Activated naive CD4-positive, alpha-beta T cell treated with anti-CD3 and anti-CD28 coated beads, Interleukin-2, amount 50 U/mL, for 16 hours (primary cell): ENCODE measurements at places on chromosomes 13 and 19.

DNA sequence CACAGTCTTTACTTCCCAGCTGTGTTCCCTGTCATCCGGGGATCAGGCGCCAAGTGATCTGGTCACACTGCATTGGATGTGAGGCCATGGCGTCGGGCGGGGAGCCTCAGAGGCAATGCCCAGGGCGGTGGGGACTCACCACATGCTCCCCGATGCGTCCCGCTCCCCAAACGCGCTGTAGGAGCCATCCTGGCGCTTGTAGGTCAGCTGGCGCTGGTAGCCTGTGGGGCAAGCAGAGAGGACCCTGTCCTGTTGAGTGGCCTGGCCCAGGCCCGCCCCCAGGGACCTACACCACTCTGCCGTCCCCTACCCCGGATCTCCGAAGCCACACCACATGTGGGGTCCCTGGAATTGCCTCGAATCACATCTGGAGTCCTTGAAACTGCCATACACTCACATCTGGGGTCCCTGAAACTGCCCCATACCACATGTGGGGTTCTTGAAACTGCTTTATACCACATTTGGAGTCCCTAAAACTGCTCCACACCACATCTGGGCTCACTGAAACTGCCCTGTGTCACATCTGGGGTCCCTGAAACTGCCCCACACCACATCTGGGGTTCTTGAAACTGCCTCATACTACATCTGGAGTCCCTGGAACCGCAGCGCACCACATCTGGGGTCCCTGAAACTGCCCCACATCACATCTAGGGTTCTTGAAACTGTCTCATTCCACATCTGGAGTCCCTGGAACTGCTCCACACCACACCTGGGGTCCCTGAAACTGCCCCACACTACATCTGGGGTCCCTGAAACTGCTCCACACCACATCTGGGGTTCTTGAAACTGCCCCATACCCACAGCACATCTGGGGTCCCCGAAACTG, 33.2 kb downstream of the F2RL3 start:
- no peak for DNase-seq

GRCh38 chr13:79686441-79686840, 205.5 kb downstream of the NDFIP2 start:
- DNase-seq: no peak

DNA sequence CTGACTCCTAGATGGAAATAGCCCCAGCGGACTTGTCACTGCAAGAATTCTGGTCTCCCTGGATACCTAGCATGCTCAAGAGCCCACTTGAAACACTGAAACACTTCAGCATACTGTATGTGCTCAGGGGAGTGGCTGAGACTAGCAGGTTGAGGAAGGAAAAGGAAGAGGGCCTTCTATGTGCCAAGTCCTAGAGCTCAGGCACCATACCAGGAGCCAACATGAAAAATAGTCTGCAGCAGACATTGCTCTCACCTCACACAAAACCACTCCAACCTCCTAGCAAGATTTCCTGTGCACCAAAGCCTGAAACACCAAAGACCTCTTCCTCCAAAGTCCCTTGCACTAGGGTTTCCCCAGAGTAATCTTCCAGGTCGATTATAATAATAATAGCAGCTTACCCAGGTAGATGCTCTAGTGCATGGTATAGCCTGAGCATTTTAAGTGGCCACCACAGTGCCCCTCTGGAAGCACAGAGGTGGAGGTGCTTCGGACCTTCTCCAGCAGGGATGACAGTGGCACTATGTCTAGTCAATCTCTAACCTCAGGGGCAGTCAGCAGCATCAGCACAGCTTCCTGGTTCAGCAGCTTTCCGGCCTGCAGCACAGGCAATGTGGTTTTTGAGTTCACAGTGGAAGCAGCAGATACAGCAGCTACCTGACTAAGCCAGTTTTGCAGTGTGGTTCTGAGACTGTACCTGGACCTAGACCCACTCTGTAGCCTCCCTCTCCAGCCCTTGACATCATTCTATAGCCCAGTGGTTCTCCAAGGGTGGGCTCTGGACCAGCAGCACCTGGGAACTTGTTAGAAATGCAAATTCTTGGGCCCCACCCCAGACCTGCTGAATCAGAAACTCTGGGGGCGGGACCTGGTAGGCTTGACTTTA, 45.6 kb upstream of the UBE2L5 start:
- DNase-seq: peak; percentile 46

GRCh38 chr19:58009666-58010301, 7.2 kb upstream of the ZNF606 start:
- peak; percentile 24 for DNase-seq

- no peak for DNase-seq
Measured at GRCh38 chr13:84962849-84963248, 836.4 kb downstream of the SLITRK6 start.

- no peak for DNase-seq
Measured at GRCh38 chr13:44402899-44403445, 29.3 kb downstream of the SERP2 start.

DNA sequence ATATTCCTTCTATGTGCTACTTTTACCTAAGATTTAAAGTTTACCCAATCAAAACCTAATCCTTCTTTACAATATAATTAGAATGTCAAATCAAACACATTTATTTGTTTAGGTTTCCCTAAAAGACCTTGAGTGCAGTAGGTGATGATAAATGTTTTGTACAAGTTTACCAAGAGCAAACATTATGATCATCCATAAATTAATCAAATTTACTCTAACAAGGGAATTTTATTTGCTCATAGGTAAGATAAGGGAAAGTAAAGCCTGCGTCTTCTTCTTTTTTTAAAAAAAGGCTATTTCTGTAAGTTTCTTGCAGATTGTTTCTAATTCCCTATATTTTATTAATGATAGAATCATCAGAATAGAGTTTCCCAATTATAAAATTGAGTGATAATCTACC, 48.0 kb upstream of the PCDH17 start:
- DNase-seq: no peak

DNA sequence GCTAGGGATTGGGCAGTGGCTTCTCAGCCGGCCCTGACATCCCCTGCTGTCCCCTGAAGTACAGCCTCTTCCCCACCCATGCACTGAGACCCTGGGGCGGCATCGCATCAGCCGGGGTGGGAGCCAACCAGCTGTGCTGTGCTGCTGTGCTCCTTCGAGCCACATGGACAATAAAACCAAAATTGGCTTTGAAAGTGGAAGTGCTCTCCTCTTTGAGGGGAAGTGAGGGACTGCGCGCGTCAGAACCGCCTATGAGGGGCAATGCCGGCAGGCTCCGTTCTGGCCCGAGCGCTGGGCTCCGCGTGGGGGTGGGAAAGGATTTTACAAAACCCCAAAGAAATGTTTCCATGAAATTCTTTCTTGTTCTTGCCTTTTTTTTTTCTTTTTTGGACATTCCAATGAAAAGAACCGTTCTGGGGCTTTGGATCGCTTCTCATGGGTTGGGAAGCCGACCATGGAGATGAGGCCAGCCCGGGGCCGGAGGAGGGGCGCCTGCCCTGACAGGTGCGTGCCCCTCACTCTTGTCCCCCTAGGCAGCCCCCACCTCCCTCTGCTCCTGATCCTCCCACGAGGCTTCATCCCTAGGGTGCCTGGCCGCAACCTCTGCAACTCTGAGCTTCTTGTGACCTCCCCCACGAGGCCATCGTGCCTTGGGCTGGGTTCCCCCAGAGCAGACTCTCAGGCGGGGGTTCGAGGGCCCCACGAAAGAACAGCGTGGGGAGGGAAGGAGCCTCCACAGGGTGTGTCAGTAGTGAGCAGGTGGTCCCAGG, 22.6 kb downstream of the KLHL26 start:
- DNase-seq: no peak

DNA sequence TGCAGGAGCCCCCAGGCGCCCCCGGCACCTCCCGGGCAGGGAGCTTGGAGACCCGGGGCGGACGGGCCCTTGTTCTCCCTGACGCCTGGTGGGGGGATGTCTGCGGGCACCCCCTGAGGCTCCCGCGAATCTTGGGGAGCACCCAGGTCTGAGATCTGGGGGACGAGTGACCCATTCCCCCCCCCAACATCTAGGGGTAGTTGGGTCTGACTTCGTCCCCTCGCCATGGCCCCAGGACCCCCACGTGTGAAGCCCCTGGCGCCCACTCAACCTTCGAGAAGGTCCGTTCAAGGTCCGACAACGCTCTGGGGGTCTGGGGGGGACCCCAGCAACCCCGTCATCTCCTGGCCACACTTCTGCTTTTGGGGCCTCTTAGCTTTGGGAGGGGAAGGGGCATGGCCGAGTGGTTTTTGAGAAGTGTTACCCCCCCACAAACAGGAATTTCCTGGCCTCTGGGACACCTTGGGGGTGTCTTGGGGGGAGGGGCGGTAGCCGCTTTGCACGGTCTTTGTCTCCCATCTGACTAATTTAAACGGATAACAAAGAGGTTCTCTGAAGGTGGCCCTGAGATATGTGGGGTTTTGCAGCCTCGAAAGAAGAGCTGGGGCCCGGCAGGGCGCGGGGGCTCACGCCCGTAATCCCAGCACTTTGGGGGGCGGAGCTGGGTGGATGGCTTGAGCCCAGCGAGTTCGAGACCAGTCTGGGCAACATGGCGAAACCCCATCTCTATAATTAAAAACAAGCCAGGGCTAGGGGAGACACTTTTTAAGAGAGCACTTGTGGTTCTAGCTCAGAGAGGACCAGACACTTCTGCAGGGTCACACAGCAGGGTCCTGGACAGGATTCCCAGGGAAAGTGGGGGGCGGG, 608 bp downstream of the CNN2 start:
- peak; percentile 41 for DNase-seq

- no peak for DNase-seq
Measured at GRCh38 chr19:2415281-2415972, 12.0 kb downstream of the TIMM13 start.

- no peak for DNase-seq
Measured at GRCh38 chr13:109243311-109243951, 543.0 kb downstream of the IRS2 start.

- DNase-seq: no peak
Measured at GRCh38 chr13:105448811-105449210, 1086.7 kb downstream of the EFNB2 start.

- DNase-seq: peak; percentile 53
Measured at GRCh38 chr19:2097203-2097885, 629 bp downstream of the IZUMO4 start.

- DNase-seq: no peak
Measured at GRCh38 chr19:38900743-38901190, 998 bp downstream of the NFKBIB start.

- no peak for DNase-seq
Measured at GRCh38 chr13:31631746-31632145, 107.6 kb upstream of the RXFP2 start.

DNA sequence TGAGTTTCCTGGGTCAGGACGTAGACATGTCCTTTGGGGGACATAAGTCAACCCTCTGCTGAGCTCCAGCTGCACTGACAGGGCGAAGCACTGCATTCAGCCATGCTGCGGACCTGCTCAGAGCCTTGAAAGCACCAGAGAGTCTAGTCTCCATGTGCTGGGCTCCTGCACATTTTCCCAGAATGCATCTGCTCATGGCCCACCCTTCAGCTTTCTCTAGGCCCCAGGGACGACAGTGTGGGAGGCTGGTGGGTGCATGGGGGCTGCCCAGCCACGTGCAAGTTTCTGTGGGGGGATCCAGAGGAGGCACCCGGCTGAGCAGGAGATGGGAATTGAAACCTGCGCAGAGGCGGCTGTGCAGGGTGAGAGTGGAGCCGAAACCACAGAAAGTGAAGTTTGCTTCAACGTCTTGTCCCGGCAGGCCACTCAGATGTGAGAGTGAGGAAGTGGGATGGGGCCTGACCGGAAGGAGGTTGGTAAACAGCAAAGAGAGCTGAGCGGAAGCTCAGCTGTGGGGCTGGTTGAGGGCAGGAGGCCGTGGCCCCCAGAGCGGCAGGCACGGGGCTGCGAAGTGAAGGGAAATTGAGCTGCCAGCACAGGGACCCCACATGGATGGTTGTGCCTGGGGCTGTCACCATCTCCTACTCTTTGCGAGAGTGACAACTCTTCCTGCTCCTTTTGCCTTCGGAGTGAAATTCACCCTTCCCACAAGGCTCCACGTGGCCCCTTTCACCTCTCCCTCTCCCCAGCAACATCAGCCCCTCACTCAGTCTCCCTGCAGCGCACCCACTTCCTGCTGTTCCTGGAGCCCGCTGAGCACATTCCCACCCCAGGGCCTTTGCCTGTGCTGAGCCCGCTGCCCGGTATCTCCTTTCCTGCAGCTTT, 11.8 kb downstream of the PGLS start:
- peak; percentile 21 for DNase-seq

GRCh38 chr19:4363571-4364304, 20.4 kb downstream of the MPND start:
- no peak for DNase-seq

DNA sequence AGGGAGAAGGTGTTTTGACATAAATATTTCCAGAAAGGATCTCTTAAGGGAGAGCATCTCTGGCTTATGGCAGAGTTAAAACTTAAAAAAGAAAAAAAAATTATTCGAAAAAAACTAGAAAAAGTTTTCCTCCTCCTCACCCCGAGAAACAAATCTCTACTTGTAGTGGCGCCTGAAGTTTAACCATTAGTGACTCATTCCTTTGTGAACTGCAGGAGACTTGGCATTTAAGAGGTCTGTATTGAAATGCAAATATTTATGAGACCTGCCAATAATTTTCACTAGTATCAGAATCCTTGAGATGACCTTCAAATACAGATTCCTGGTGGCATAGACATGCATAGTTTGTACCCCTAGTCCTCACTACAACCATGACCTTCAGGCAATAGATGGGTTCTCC, 64.9 kb upstream of the MED4 start:
- DNase-seq: no peak

DNA sequence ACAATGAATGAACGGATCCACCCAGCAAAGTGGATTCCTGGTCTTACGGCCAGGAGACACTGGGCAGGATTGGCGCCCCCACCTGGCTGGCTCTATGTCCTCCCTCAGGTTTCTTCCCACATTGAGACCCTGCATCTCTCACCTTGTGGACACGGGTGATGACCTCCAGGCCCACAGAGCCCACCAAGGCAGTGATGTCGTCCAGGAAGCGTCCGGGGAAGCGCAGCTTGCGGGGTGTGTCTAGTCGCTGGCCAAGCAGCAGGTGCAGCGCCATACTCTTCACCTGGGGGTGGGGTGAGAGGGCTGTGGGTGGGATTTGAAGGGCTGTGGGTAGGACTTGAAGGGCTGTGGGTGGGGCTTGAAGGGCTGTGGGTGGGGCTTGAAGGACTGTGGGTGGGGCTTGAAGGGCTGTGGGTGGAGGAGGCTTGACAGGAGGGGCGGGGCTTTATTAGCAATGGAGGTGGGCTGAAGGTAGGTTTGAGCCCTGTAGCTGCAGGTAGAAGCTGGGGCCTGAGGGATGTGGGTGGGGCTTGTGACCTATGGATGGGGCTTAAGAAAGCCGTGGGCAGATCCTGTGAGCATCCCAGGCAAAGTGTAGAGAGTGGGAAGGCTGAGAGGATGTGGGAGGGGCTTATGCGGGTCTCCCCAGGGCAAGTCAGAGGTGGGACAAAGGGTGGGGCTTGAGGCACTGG, 12.1 kb upstream of the ANGPTL8 start:
- DNase-seq: no peak

DNA sequence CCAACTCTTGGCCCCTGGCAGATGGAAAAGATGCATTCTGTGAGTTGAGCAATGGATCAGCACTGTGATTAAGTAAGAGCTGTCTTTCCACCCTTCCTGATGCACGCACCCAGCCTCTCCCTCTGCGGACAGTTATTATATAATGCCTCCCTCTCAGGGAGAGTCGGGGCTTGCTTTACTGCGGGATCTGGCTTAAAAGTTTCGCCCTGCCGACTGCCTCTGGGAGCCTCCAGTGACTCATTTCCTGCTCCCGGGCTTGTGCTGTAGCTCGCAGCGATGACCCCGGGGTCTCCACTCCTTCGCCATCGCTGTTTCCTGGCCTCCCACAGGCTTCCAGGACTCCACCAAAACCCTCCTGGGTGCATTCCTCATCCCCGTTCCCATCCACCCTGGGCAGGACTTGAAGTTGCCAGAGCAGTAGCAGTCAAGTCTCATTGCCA, 107.4 kb upstream of the SLC7A1 start:
- no peak for DNase-seq

GRCh38 chr19:3586127-3586626, 899 bp downstream of the GIPC3 start:
- DNase-seq: peak; percentile 58
